ENCODE measurements at places on chromosomes 5 and 9.
A peak's percentile ranks its signal among the peaks of the same experiment; 100 is the strongest.

GRCh38 chr9:131738293-131739132, 1.4 kb downstream of the RAPGEF1 start:
- DNase-seq: peak; percentile 59

DNA sequence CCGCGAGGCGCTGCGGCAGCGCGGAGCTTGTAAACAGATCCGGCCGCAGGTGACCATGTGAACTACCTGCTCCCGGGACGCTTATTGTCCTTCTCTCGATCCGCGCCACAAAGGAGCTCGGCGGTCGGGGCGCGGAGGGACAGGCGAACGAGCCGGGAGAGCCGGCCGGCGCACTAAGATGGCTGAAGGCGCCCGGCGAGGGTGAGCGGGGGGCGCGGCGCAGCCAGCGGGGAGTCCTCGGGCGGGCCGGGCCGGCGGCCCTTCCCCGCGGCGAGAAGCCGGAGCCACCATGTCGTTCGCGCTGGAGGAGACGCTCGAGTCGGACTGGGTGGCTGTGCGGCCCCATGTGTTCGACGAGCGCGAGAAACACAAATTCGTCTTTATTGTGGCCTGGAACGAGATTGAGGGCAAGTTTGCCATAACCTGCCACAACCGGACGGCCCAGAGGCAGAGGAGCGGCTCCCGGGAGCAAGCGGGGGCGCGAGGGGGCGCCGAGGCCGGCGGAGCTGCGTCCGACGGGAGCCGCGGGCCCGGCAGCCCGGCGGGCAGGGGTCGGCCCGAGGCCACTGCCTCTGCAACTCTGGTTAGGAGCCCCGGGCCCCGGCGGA, 535 bp downstream of the JMY start:
- peak; percentile 55 for DNase-seq

- DNase-seq: no peak
Measured at GRCh38 chr9:126624912-126625311, 11.2 kb downstream of the LMX1B start.

GRCh38 chr5:133236976-133237375, 185.2 kb downstream of the HSPA4 start:
- DNase-seq: no peak

DNA sequence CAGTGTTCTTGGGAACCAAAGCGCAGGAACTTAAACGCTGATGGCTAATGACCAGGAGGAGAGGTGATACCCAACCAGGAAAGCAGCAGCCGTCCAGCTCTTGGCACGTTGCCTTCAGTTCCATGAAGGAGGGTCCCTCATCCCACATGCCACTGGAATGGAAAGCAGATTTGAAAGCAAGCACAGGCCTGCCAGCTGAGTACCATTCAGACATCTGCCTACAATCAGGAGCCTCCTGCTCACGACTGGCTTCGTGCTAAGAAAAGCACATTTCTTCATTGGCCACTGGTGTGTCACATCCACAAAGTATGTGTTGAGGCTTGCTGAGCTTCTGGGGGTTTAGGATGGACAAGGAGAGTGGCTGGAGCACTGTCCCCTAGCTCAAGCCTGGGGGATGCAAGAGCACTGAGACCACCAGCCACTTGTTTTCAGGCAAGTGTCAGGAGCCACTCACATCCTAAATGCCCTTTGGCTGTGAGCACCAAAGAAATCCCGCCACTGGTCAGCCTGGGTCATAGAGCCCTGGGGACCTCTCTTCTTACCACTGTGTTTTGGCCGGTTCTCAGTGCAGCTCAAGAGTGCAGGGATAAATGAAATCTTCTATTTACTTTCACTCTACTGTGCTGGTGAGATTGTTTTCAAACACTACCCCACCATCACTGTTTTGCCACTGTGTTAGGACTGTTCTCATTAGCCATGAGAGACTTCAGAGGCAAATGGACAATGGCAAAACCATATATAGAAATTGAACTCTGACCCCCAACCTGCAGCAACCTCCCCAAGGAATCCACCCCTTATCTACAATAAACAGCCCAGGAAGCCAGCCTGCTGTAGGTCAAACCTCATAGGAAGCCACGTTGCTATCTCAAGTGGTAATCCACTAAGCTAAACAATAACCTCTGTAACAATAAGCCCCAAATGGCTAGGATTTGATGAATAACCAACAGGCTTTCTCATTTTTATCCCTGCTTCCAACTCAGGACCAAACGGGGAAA, 58.3 kb downstream of the MTX3 start:
- DNase-seq: no peak

DNA sequence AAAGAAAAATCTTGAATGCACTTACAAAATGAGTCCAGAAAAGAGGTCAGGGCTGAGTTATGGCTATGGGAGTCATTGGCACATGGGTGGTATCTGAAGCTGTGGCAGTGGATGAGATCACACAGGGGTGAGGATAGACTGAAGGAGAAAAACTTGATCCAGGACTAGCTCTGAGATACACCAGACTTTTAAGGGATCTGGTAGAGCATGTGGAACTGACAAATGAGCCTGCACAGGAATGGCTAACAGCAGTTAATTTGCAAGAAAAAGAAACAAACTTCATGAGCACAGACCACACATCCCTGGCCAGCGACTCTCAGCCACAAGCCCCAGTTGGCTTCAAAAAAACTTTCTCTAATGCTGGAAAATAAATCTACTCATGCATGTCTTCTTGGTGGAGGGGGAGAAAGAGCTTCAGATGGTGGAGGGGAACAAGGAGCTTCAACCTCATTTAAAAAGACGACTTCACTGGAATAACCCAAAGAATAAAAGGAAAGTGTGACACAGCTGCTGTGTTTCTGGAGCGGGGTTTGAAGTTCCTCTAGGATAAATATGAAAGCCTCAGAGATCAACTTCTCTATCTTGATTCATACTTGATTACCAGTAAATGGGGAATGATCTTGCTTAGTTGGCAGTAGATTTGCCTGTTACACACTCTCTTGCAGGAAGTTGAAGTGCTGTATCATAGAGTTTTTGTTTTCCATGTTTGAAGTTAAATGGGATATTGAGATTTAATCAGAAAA, 33.6 kb downstream of the TNFAIP8 start:
- DNase-seq: no peak

GRCh38 chr9:114125476-114126013, 26.5 kb upstream of the KIF12 start:
- no peak for DNase-seq

GRCh38 chr5:94746731-94747124, 128.3 kb downstream of the SLF1 start:
- no peak for DNase-seq

- no peak for DNase-seq
Measured at GRCh38 chr9:72826996-72827949, 125.6 kb downstream of the ALDH1A1 start.

DNA sequence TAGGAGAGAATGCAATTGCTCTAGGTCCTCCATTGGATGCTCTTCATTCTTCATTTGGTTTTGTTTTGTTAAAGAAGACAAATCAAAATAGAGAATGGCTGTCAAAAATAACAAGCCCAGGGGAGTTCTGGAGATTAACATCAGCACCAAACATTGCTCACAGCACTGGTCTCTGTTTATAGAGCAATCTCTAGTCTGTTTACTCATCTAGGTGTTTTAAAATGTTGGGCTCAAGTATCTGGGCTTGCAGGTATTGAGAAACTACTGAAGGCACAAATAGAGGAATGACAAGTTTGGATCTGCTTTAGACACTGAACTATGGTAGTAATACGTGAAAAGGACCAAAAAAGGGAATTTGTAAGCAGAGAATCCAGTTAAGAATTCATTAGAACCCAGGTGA, 77.0 kb upstream of the TMC1 start:
- DNase-seq: no peak

DNA sequence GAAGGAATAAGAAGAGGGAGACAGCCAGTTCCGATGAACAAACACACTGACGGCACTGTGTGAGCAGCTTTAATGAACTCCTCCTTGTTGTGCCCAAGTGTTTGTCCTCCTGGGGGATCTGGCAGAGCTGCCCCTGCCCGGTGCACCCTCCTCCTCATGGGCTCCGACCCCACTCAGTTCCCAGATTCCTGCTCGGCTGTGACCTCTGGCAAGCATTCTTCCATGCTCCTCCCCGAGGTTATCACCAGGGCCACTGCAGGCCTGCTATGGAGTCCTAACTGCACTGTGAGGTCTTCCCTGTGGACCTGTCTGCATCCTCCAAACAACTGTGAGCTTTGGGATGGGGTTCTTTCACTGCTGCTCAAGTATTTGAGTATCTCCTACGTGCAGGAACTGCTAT, 142.2 kb downstream of the DCP2 start:
- no peak for DNase-seq

- DNase-seq: no peak
Measured at GRCh38 chr5:178569485-178569884, 20.7 kb downstream of the COL23A1 start.

DNA sequence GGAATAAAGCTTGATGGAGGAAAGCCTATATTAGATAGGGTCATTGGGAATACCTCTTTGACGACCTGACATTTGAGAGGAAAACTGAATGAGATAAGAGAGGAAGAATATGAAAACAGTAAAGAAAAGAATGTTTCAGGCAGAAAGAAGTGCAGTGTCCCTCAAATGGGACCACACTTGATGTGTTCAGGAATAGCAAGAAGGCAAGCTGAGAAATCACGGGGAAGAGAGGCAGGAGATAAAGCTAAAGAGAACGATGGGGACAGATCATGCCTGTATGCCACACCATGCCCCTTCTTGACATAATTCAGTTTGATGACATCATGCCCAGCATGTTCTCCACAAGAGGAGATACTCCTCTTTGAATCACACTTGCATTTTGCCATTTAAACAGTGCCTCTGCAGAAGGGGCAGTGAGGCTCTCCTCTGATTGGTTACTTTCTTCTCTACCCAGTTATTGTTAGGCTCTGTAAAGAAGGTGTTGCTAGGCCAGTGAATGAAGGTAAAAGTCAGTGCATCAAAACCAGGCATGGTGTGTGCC, 7.6 kb downstream of the AP3S1 start:
- DNase-seq: no peak

DNA sequence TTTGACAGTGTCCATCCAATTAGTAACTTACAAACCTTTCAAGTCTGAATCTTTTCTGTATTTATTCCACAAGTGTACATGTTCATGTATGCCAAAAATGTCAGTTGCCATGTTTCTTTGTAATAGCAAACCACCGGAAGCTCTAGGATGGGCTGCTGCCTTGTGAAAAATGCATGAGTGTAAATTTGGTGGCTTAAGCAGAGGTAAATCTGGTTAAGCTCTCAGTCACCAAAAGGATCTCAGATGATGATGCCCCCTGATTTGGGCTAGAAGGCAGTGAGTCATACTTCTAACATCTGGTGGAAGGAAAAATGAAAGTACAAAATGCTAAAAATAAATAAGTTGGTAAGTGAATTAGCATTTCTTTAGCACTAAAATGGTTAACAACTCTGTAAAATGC, 567.5 kb downstream of the ELAVL2 start:
- no peak for DNase-seq

GRCh38 chr5:12675959-12676358, 771.7 kb upstream of the CTNND2 start:
- no peak for DNase-seq

DNA sequence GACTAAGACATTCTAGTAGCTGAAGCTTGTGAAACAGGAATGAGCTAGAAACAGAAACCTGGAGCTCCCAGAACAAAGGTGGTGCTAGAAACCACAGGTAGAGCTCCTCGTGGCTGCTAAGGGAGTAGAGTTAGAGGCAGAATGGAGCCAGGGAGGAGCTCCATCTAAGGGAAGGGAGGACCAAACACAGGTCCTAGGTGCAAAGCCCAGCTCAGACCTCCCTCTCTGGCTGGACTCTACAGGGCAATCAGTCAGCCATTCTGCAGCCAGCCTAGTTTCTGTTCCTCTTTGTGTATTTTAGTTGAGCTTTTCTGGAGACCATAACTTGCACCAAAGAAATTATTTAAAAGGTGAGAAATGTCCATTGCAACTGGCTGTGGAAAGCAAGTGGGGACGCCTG, 70.4 kb downstream of the CRB2 start:
- no peak for DNase-seq

- DNase-seq: no peak
Measured at GRCh38 chr5:174571662-174572397, 152.6 kb upstream of the MSX2 start.

GRCh38 chr9:136012651-136013050, 51.5 kb upstream of the UBAC1 start:
- no peak for DNase-seq

DNA sequence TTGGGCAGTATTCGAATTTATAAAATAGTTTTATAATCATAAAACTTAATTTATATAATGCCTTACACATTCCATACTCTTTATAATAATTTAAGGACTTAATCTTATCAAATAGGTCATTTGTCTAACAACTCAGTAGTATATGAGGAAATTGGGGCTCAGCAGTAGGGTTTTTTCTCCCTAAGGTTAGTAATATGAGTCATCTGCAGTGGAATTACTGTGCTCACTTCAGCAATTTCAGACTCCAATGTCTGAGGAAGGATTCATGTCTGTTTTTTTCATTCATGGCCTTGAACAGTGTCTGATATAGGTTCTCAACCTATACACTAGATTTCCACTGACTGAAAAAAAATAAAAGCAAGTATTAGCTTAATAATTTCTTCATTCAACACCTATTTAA, 7.4 kb downstream of the DMRTA1 start:
- DNase-seq: no peak

- no peak for DNase-seq
Measured at GRCh38 chr9:121596515-121596914, 54.9 kb upstream of the DAB2IP start.

DNA sequence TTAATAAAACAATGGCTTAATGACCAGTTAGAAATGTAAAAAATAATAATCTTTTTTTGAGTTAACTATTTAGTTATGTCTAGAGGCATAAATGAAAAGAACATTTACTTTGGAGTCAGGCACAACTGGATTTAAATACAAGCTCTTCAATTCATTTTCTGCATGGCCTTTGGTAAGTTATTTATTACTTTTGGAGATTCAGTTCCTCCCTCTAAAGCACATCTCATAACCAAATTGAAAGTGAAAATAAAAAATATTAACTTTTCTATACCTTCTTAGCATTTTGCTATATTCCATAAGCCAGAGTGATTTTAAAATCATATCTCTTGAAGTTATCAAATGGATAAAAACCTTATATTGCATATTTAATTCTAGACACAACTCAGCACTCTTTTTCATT, 434.9 kb upstream of the SMARCA2 start:
- DNase-seq: no peak

DNA sequence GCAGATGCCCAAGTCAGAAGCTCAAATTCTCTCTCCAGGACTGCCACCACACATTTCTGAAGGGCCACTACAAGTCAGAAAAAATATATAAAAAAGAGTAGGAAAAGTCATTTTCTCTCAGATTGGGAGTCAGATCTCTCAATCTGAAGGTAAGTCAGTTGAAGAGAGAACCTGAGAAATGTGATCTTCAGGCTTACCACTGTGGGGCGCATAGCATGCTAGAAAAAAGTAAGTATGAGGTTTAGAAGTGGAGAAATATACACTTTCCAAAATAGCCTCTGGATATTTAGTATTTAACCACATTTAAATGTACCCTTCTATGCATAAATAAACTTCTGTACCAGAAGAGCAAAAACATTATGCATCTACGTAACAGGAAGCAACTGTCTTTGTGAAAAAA, 800.7 kb upstream of the CTNND2 start:
- DNase-seq: no peak

GRCh38 chr5:112440031-112440430, 21.0 kb upstream of the EPB41L4A start:
- no peak for DNase-seq

All from activated CD8-positive, alpha-beta memory T cell treated with anti-CD3 and anti-CD28 coated beads, Interleukin-2, amount 10 ng/mL, durations not matched to agents 7 days and 5 days (primary cell).